Anterior cingulate cortex (tissue), 58 donors: ENCODE measurements at places on chromosomes 1 and 21.

DNA sequence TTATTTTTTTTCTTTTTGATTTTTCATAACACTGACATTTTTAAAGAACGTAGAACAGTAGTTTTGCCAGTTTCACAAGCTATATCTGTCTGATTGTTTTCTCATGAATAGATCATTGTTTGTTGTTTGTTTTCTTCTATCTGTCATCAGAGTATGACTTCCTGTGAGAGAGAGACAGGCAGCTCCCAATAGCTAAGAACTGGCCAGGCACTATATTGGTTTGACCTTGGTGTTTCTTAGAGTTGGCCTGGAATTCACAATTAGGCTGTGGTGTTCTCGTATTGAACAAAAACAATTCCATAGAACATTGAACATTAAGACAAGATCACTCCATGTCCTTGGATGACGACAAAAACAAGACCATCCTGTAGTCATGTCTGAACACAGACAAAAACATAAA lies 43.4 kb downstream of the RPS6KC1 start:
- no peak for DNase-seq

GRCh38 chr1:167360120-167360519 lies 139.4 kb downstream of the POU2F1 start:
- no peak for DNase-seq

- DNase-seq, result no peak
These were observed 59.5 kb upstream of the EFHD2 start for GRCh38 chr1:15350151-15350550.

DNA sequence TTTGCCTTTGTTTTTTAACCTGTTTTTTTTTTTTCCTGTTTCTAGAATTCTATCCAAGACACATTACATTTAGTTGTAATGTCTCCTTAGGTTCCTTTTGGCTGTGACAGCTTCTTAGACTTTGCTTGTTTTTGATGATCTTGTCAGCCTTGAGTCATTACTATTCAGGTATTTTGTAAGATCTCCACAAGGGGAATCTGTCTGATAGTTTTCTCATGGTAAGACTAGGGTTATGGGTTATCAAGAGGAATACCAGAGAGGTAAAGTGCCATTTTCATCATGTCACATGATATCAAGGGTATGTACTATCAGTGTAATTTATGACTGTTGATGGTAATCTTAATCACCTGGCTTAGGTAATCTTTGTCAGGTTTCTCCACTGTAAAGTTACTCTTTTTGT lies 99.1 kb upstream of the GFI1 start:
- no peak for DNase-seq

GRCh38 chr1:168794057-168794456 lies 65.1 kb upstream of the DPT start:
- no peak for DNase-seq

DNA sequence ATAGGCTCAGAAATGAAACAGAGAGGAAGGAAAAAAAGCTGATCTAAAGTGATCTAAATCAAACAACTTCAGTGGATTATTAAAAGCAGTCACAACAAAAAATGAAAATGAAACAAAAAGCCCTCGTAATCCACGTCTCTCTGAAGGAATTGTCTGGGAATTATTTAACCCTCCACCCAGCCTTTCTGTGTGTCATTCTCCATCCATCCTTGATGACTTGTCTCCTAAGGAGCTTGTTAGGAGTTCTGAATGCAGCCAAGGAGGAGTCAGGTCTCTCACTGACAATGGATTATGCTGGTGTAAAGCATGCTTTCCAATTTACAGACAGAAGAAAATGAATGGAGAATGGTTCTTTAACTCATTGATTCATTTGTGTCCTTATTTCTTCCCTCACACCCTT lies 359.3 kb upstream of the RUNX1 start:
- no peak for DNase-seq

GRCh38 chr21:36727866-36728265 lies 29.0 kb downstream of the SIM2 start:
- no peak for DNase-seq
